NCI-H2081 treated with DMSO at 0.1 percent for 48 hours (cell line): ENCODE measurements at places on chromosomes 7 and 10.

- no peak for DNase-seq
These were observed 8.0 kb upstream of the PWWP2B start for GRCh38 chr10:132388891-132389432.

DNA sequence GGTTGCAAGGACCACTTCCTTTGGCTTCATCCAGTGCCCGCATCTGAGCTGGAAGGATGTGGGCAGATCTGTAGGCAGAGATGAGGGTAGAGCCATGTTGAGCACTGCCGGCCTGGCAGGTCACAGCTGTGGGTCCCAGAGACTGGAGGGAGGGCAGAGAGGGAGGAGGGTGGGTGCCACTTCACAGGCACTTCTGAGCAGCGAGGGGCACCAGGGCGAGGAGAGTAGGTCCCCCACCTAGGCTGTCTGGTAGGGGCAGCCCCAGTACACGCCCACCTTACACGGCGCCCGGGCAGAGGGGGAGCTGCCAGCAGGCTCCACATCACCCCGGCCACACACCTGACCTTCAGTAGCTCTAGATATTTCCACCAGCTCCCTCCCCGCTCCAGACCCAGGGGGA, 473.0 kb upstream of the FOXK1 start:
- no peak for DNase-seq

- DNase-seq = no peak
These were observed 186.6 kb upstream of the IGFBP3 start for GRCh38 chr7:46107610-46108217.

DNA sequence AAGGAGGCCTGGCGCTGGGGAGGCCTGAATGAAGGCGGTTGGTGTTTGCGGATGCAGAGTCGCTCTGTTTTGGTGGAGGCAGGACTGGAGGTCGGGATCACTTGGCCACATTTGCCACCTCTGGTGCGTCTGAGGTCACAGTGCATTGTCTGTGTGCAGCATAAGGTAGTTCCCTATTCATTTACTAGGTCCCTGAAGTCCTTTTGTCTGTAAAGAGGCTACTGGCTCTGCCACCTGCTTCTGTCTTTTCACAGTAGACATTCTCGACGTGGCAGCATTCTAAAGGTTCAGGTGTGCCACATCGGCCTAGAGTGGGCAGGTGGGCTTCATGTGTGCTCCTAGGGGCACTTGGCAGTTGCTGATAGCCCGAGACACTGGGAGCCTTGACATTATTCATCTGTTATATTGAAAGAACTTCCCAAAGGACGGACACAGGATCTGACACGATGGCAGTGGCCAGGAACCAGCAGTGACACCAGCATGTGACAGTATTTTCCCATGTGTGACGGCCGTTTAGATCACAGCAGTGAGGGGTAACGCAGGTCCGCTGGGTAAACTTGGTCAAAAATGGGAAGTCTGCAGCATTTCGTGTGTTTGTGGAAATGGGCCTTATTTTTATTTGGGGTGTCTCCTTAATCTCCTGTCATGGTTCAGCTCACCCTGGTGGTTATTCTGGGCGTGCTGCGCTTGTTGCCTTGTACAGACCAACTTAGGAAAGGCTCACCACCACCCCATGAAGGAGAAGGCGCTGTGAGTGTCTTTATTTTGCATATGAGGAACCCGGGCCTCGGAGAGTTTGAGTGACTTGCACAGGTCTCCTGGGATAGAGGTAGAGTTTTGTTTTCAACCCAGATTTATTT, 5.9 kb downstream of the MGMT start:
- DNase-seq = no peak

- peak; percentile 54 for DNase-seq
These were observed 78.5 kb upstream of the MYL10 start for GRCh38 chr7:101707587-101707986.

GRCh38 chr7:44711528-44711927, 37.1 kb upstream of the ZMIZ2 start:
- no peak for DNase-seq

GRCh38 chr7:117229350-117229749, 93.5 kb downstream of the WNT2 start:
- DNase-seq = no peak

DNA sequence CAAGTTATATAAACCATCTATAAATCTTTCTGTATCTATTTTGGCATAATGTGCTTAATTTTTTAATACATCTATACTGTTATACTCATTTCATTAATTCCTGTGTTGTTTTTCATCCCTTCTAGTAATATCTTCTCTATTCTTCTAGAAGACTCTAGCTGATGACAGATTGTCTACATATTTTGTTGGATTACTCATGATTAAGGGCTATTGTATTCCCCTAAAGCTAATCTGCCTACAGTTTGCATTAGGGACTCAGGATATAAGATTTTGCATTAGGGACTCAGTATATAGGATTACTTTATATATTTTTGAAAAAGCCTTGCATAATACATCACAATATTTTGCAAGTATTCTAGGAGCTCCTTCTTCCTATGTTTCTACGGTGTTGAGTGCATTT, 8.3 kb upstream of the SEMA3A start:
- DNase-seq = no peak

GRCh38 chr7:65287023-65287422, 86.6 kb upstream of the ZNF92 start:
- DNase-seq = no peak

DNA sequence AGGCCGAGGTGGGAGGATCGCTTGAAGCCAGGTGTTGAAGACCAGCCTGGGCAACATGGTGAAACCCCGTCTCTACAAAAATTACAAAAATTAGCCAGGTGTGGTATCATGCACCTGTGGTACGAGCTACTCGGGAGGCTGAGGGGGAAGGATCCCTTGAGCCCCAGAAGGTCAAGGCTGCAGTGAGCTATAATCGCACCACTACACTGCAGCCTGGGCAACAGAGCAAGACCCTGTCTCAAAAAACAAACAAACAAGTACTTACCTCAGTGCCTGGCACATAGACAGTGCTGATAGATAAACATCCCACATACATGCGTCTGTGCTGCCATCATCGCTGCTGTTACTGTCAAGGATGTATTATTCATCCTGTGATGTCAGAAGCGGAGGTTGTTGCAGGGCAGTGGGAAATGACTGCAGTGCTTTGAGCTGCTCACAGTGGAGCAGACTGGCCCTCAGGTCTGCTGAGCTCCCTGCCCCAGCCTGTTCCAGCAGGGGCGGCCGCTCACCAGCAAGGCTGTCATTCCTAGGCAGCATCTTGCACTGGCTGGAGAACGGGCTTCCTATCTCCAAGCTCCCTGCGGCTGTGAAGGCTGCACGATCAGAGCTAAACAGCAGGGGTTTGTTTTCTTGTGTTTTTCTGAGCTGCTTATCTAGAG, 18.6 kb downstream of the FOXK1 start:
- DNase-seq = no peak
